HT-29 (cell line): ENCODE measurements at places on chromosomes 12 and 14.
A peak's percentile ranks its signal among the peaks of the same experiment; 100 is the strongest.

DNA sequence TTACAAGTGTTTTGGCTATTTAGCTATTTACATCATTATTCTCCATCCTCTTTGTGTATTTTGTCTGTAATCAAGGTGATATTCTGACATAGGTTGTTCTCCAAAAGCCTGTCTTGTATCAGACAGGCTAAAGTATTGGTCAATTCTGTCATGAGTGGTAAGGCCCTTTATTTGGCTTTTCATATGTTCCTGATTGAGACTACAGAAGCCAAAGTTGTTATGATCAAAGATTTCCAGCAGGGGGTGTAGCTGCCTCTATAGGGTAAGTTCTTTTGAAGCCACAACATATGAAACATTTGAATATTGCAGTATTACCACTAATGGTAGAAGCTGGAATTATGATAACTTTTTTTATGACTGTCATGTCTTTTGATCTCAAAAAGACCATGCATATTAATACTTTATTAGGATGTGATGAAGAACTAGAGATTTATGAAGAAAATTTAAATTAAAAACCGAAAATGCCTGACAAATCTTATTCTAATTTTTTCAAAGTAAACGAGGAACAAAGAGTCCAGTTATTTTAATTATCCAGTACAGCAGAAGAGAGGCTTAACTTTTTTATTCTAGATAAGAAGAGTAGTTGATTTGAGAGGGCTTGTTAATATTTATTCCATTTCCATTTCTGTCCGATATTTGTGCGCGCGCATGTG lies 3.4 kb upstream of the ARHGAP5 start:
- DNase-seq: peak; percentile 88

GRCh38 chr12:51593539-51593938 lies 2.5 kb downstream of the SCN8A start:
- peak; percentile 14 for DNase-seq

GRCh38 chr12:112747501-112747900 lies 44.0 kb upstream of the RPH3A start:
- DNase-seq: no peak

DNA sequence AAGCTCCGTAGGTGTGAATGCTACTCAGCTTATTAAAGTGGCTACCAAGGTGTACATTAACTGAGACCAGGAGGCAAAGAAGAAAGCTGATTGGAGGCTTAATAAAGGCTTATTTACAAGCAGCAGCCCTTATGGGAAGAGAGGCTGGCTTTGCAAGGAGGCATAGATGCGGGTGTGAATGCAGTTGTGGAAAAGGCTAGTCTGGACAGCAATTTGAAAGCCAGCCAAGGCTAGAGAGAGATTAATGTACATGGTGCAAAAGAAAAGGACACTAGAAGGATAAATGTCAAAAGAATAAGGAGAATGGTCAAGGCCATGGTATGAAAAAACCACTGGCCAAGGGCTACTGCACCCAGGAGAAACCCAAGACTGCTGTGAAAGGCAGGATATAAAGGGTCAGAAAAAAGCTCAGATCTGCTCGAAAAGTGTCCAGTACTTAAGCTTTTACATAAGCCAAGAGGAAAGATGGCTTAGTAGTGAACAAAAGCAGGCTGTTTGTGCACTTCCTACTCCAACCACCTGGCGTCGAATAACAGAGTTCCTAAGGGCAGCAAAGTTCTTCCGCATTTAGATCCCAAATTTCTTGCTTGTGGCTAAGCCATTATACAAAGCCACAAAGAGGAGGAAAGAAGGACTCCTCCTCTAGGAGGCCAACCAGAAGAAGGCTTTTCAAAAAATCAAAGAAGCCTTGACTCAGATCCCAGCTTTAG lies 24.0 kb downstream of the KLRK1 start:
- peak; percentile 64 for DNase-seq

- DNase-seq: no peak
Observed at GRCh38 chr12:112908548-112908947, 1.8 kb downstream of the OAS1 start.

- DNase-seq: peak; percentile 16
Observed at GRCh38 chr12:27436029-27436428, 10.5 kb upstream of the SMCO2 start.

DNA sequence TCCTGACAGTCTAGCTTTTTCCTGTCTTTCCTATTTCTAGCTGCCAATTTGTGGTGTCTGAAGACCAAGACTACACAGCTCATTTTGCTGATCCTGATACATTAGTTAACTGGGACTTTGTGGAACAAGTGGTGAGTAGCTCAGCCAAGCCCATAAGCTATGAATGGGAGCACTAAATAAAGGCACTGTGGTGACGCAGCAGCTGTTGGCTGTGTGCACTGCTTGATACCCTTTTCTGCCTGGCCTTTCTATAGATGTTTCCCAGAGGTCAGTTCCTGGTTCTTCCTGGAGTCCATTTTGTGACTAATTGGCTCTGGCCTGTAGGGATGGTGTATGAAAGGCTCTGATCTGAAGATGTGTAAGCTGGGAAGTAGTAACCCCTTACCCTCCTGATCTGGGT lies 20.5 kb downstream of the RNF10 start:
- no peak for DNase-seq

- DNase-seq: no peak
Observed at GRCh38 chr12:46136249-46136648, 132.6 kb downstream of the SLC38A1 start.
